Esophagus squamous epithelium (tissue), 5 donors: ENCODE measurements at places on chromosomes 12 and 14.

DNA sequence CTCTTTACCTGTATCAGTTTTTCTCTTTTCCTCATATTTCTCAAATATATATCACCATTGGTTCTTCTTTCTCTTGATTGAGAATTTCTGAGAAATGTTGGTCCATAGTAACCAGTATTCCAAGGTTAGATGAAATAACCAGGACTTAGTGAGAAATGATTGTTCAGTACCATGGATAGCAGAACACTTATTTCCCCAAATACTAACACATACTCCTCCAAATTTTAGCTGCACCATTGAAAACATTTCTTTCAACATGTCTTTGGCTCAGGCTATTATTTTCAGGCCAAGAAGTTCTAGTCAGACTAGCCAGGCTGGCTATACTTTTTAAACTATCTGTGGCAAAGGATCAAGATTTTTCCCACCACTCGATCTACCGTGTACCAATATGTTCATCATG, 113.3 kb downstream of the PTPRO start:
- DNase-seq: no peak

DNA sequence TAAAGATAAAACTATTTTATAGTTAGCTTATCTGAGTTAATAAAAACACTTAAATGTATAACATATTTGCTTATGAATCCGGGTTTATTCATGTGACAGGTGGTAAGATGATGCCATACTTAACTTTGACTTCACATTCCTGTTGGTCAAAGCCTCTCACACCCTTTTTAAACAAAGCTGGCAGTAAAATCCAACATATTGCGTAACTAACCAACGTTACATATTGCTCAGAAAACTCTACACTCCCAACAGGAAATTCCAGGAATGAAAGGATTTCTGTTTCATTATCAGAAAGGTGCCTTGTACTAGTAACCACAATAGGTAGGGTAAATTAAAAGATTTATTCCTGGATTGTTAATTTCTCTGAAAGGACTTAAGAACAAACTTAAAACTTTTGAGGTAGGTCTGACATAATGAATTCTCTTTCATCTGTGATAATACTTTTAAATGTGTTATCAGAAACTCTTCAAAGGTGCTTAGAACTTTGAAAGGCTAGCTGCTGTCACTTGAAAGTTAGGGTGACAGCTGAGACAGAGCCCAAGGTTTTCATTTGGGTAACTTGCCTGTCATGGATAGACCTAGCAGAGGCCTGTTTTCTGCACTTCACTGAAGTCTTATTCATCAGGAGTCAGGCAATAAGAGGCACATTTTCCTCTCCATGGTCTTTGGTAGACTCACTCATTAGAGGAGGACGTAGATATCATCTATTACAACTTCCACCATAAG, 23.8 kb upstream of the CATSPERB start:
- no peak for DNase-seq

DNA sequence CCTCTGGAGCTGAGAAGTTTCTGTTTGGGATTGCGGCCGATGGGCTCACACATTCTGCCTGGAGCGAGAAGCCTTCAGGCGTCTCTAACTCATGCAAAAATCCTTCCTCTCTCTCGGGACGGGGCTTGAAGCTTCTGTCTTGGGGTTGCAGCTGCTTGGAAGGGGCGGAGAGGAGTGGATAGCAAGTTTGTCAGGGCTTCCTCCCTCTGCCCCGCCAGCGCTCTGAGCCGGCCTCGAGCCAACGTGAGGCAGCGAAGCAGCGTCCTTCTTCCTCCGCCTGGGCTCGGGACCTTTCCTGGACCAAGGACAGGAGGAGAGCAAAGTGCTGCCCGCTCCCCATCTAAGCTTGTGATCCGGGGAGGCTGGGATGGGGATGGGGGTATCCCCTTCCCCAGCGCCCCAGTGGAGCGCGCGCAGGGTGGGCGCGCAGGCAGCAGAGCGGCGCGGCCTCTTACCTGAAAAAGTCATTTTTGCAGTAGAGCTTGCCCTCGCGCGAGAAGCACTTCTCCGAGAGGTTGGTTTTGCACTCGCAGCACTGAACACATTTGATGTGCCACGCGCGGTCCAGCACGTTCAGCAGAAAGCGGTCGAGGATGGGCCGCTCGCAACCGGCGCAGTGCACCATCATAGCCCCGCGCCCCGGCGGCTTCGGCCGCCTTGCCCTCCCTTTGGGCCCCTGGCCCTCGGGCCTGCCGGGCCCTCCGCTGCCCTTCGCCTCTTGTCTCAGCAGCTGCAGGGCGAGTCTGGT, 626 bp downstream of the LHX5 start:
- no peak for DNase-seq

GRCh38 chr12:31845613-31846322, 113.4 kb upstream of the RESF1 start:
- no peak for DNase-seq

GRCh38 chr12:105338966-105339365, 8.5 kb downstream of the C12orf75 start:
- DNase-seq: no peak

DNA sequence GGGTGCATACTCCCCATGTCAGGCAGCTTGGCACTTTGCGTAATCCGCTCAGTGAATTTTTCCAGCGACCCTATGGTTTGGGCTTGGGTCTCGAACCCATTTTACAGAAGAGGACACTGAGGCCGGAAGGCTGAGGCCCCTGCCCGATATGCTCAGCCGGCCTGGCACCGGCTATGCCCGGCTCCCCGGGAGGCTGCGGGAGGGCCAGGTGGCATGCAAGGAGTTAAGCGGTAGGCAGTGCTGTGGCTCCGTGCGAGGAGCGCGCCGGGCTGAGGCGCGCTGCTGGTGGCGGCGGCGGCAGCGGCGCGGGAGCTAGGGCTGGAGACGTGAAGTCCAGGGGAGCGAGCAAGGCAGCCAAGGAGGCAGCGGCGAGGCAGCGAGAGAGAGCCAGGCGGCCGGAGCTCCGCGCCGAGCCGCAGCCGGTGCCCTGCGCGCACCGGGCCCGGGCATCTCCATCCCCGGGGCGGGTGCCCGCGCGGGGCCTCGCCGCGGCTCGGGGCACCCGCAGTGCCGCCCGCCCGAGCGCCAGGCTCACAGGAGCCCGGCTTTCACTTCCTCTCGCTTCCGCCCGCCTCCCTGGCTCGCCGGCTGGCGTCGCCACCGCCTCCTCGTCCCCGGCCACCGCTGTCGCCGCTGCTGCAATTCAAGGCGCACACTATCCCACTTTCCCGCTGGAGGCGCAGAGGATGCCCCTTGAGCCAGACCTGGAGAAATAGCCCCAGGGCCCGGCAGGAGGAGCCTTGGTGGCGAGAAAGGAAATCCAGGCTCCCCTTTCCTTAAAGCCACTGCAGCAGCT, at the start of gene WSCD2:
WSCD2 (plus strand) TSS at position 272 of the 796 bp plus-strand sequence. CDS start 66,545 bp downstream, outside the sequence.
- DNase-seq: no peak

DNA sequence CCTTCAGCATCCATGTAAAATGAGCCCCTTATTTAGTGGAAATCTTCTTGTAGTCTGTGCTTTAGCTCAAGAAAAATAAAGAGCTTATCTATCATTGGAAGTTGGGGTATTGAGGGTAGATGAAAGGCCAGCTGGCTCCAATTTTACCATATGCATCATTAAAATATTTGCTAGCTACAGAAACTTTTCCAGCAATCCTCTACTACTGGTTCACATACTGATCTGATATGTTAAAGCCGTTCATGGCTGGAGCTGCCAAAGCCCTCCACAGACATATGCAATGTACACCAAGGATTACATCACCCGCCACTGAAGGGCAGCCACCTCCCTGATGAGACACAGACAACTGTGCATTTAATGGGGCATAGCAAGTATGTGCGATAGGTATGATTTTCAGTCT, 1205.3 kb downstream of the GALC start:
- DNase-seq: no peak

DNA sequence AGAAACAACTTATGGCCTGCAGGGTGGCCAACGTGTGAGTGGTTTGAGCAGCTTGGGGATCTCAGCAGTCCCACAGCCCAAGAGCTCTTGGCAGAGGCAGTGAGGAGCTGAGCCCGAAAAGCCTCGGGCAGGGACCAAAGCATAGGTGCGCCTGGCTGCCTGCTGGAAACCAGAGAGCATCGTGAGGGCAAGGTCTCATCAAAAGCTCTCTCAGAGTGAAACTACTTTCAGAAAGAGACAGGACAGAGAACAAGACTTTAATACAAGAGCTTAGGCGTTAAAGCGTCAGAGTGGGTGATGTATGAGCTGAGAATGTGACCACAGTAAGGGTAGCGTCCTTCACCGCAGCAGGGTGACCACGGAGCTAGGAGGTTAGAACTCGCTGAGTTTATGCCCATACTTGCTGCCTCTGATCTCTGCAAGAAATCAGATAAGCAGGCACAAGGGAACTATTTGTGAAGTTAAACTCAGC, 30.8 kb downstream of the LGMN start:
- no peak for DNase-seq

- no peak for DNase-seq
Measured at GRCh38 chr14:77882098-77882497, 82.2 kb downstream of the ADCK1 start.

- DNase-seq: no peak
Measured at GRCh38 chr12:13022851-13023271, 21.3 kb upstream of the FAM234B start.

GRCh38 chr14:95474941-95475340, 41.5 kb downstream of the SYNE3 start:
- no peak for DNase-seq

DNA sequence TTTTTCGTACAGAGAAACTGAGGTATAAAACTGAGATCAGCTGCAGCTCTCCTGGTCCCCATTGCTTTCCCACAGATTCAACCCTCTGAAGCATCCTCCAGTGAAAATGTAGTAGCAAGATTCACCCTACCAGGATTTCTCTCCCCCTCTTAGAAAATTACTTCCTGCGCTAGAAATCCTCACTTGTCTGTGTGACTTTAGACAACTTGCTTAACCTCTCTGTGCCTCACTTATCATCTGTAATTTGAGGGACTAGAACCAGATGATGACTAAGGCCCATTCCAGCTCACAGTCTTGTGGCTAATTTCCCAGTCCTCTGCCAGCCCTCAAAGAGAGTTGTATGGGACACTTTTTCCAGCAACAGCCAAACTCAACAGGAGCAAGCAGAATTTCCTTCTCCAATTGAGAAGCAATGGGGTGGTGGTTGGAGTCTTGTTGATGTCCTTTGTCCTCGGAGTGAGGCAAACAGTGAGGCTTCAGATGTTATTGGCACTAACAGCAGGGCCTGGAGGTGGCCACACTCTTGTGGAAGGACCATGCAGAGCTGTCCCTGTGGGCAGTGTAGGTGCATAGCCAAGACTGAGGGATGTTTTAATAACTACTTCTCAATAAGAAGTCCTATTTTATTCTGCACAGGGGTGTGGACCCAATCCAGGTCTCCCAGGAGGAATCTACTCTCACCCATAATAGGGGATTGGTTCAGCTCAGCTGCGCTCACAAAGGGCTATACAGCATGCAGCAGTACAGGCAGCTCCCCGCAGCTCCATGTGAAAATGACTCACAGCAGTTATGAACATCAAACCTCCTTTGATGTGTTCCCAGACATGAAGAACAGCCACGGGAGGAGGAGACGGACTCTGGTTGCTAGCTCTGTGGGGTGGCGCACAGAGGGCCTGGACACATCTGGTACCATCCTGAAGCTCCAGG, 200.1 kb downstream of the DAD1 start:
- DNase-seq: no peak

DNA sequence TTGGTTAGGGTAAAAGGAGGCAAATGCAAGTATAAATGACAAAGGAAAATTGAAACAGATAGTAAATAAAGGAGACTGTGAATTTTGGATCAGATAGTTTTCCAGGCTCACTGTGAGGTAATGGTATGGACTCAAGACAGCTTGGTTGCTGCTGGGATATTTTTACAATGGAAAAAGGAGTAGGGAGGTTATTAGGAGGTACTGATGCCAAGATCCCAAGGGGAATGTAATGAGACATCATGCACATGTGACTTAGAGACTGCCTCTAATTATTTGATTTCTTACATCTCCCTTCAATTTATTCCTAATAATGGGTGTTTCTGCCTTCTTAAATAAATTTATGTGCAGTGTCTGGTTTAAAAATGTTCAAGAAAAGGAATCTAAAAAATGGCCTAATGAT, 56.9 kb downstream of the TAOK3 start:
- no peak for DNase-seq

DNA sequence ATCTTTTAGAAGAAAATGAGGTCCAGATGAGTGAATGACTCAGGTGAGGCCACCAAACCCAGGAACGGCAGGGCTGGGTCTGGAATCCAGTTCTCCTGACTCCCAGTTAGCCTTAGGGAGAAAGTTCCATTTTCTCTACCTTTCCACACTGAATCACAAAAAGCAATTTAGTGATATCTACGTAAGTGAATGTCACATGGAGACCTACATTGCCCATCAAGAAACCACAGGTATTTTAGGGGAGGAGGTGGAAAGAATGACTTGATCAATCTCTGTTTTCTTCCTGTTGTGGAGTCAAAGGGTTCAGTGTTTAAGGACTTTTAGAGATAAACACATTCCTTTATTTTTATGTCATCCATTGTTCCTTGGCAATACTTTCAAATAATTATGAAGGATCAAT, 106.9 kb upstream of the PTPRB start:
- no peak for DNase-seq

- no peak for DNase-seq
Measured at GRCh38 chr12:132197581-132198354, 53.5 kb downstream of the NOC4L start.

DNA sequence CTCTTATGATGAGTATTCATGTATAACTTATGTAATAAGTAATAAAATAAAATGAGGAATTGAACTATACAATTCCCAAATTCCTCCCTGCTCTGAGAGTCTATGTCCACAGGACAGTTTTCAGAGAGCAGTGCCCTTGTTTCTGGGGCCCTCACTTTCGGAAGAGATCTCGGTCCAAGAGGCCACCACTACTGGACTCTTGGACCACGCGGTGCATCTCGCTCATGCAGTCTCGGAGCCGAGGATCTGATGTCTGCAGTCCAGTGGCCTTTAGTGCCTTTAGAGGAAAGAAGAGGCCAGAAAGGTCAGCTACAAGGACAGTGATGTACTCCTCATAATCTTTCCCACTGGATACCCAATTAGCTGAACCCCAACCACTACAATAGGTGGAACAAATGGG, 8.3 kb downstream of the GLS2 start:
- no peak for DNase-seq

GRCh38 chr12:45727980-45728629, 1.4 kb upstream of the ARID2 start:
- DNase-seq: no peak

DNA sequence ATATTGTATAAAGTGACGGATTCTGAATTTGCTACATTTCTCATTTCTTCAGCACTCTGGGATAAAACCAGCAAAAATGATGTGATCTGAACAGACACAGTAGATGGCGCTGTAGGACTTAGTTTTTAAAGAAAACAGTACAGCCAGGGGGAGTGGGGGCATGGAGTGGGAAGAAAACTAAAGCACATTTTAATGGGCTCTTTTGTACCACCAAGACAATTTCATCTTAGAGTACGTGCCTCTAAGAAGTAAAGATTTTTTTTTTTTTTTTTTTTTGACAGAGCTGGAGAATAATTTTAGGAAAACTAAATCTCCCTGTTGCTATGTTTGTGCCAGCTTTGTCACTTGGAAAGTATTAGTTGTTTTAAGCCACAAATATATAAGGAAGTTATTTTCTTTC, 124.4 kb downstream of the RAD51B start:
- DNase-seq: no peak

GRCh38 chr14:105767315-105767714, 240.9 kb downstream of the TMEM121 start:
- no peak for DNase-seq
